A549 treated with Mapracorat at 1 μM for 4 hours (cell line): ENCODE measurements at places on chromosomes 13 and 19. TPM values are rescaled to one million over a fixed set of nuclear protein-coding genes. Genes with fewer than 3 reads are reported as not detected.

ZNF350 gene
- 3.6 to 6.2 TPM (median 4.2 TPM) in 5 replicates for total RNA-seq

ZNF221 gene
- total RNA-seq, result 0.30 to 0.74 TPM (median 0.59 TPM) in 5 replicates

BTBD2 gene
- total RNA-seq, result 31.4 to 46.2 TPM (median 43.0 TPM) in 5 replicates

CCL25 gene
- total RNA-seq, result not detected in 5 replicates

VSTM2B gene
- not detected in 5 replicates for total RNA-seq

SERTAD1 gene
- total RNA-seq, result 22.5 to 38.9 TPM (median 31.3 TPM) in 5 replicates

ZNF730 gene
- total RNA-seq, result not detected in 5 replicates

REEP6 gene
- 4.4 to 5.8 TPM (median 4.9 TPM) in 5 replicates for total RNA-seq

ATP4B gene
- not detected in 5 replicates for total RNA-seq

SOX21 gene
- total RNA-seq, result 0.20 to 0.91 TPM (median 0.67 TPM) in 5 replicates

MCF2L gene
- 0.28 to 0.50 TPM (median 0.41 TPM) in 5 replicates for total RNA-seq

WASF3 gene
- total RNA-seq, result 0.08 to 0.14 TPM (median 0.12 TPM) in 5 replicates

DUS3L gene
- 25.9 to 34.8 TPM (median 28.7 TPM) in 5 replicates for total RNA-seq

LINGO3 gene
- 0.07 TPM in 1 of 5 replicates, not detected in the others for total RNA-seq

KIR2DL4 gene
- not detected in 5 replicates for total RNA-seq

OR7A5 gene
- not detected in 5 replicates for total RNA-seq

ZNF329 gene
- 2.5 to 3.1 TPM (median 2.8 TPM) in 5 replicates for total RNA-seq

ZNF729 gene
- not detected in 5 replicates for total RNA-seq

CCNE1 gene
- 23.4 to 27.5 TPM (median 24.5 TPM) in 5 replicates for total RNA-seq

ZNF560 gene
- not detected in 5 replicates for total RNA-seq

RASAL3 gene
- total RNA-seq, result not detected in 5 replicates

METTL21C gene
- not detected in 5 replicates for total RNA-seq

ATP8B3 gene
- 2.3 to 3.4 TPM (median 3.1 TPM) in 5 replicates for total RNA-seq

ZNF575 gene
- total RNA-seq, result 1.5 to 2.5 TPM (median 1.8 TPM) in 5 replicates

NBEA gene
- total RNA-seq, result 1.9 to 2.1 TPM (median 1.9 TPM) in 5 replicates

FGF21 gene
- not detected in 5 replicates for total RNA-seq

CD177 gene
- total RNA-seq, result 0.07 to 0.21 TPM (median 0.10 TPM) in 5 replicates

IFNL1 gene
- 0.39 TPM in 1 of 5 replicates, not detected in the others for total RNA-seq

CD22 gene
- 0.85 to 1.8 TPM (median 0.98 TPM) in 5 replicates for total RNA-seq

OR7C1 gene
- total RNA-seq, result not detected in 5 replicates

ZNF415 gene
- not detected in 5 replicates for total RNA-seq

LENG9 gene
- 4.4 to 7.6 TPM (median 7.0 TPM) in 5 replicates for total RNA-seq

CEACAM16 gene
- 0.17 to 0.18 TPM in 2 of 5 replicates, not detected in the others for total RNA-seq

SLC35E1 gene
- total RNA-seq, result 15.3 to 19.3 TPM (median 18.8 TPM) in 5 replicates
